ENCODE measurements at places on chromosomes 7 and 10. TPM values are rescaled to one million over a fixed set of nuclear protein-coding genes. Genes with fewer than 3 reads are reported as not detected.

DNA sequence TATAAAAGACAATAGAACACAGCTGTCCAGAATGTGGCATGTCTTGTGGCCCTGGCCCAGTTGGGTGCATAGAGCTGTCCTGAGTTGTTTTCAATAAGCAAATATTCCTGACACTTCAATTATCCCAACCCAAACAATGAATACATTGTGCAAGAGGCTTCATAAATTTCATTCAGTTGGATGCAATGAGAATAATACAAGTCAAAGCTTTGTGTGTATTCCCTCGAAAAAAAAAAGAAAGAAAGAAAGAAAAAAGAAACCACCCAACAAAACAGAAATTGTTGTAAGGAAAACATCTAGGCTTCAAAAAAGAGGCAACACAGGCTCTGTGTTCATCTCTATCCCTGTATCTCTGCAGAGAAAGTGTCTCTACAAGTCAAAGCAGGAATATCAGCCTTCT, 138.7 kb upstream of the ADO start:
- no peaks in the 10 kb centered on the region for H3K36me3 ChIP-seq
- H3K4me1 ChIP-seq = no peaks in the 10 kb centered on the region
- DNase-seq = no peak
- no peaks in the 10 kb centered on the region for H3K27me3 ChIP-seq
- H3K4me3 ChIP-seq = no peak overlapping the region
- H3K27ac ChIP-seq = no peak overlapping the region

PRF1 gene
- 9.4 TPM for total RNA-seq

DNA sequence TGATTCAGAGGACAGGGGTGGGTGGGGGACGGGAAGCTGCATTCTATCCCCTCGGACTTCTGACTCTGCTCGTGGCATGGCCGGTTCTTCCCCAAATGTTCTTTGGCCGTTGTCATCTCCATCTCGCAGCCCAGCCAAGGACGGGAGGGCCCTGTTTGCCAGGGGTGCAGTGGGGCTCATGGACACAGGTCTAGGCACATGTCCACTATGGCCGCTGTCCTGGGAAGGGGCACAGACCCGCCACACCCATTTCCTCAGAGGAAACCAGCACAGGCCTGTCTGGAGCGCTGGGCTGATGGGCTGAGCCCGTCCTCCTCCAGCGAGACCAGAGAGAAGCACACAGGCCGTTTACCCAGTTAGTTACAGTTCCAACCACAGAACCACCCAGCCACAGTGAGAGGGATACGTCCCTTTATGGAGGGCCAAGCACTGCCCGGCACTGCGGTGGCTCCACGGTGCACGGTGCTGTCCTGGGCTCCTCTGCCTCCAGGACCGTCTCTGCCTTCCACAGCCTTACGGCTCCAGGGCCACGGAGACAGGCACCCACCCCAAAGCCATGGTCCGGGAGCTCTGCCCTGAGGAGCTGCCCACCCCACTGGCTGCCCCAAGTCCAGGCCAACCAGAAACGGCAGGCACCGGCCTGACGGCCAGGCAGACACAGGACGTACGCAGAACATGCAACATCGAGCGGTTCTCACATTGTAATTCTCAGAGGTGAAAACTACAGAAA, 20.2 kb downstream of the DPYSL4 start:
- no peak overlapping the region for H3K27ac ChIP-seq
- no peak for DNase-seq
- H3K27me3 ChIP-seq = no peaks in the 10 kb centered on the region
- no peak overlapping the region for H3K4me3 ChIP-seq
- no peaks in the 10 kb centered on the region for H3K4me1 ChIP-seq
- peaks cover 1% of the 10 kb centered on the region for H3K36me3 ChIP-seq

GRCh38 chr7:105911961-105912575, 35.7 kb upstream of the ATXN7L1 start:
- peaks cover 6% of the 10 kb centered on the region for H3K36me3 ChIP-seq
- H3K27ac ChIP-seq = no peak overlapping the region
- no peak overlapping the region for H3K4me3 ChIP-seq
- H3K27me3 ChIP-seq = no peaks in the 10 kb centered on the region
- no peak for DNase-seq

DNA sequence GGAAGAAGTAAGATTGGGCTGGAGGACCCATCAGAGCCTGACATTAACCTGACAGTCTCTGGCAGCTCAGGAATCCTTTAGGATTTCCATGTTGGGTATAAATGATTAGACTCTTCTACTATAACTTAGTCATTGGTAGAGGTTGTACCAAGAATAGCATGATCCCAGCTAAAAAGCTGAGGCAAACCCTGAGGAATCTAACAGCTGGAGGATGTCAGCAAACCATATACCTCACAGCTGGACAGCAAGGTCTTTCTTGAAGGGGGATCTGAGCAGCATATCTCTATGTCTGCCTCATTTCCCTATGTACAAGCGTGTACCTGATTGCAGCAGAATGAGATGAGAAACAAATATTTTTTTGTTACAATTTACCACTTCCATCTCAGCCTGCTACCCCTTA, 103.2 kb downstream of the NPSR1 start:
- no peaks in the 10 kb centered on the region for H3K4me1 ChIP-seq
- no peak overlapping the region for H3K4me3 ChIP-seq
- no peaks in the 10 kb centered on the region for H3K27me3 ChIP-seq
- no peak for DNase-seq
- no peak overlapping the region for H3K27ac ChIP-seq
- H3K36me3 ChIP-seq = no peaks in the 10 kb centered on the region
